Activated CD4-positive, alpha-beta T cell treated with anti-CD3 and anti-CD28 coated beads, Interleukin-2, amount 50 U/mL, for 48 hours (primary cell): ENCODE measurements at places on chromosomes 2 and 18.

DNA sequence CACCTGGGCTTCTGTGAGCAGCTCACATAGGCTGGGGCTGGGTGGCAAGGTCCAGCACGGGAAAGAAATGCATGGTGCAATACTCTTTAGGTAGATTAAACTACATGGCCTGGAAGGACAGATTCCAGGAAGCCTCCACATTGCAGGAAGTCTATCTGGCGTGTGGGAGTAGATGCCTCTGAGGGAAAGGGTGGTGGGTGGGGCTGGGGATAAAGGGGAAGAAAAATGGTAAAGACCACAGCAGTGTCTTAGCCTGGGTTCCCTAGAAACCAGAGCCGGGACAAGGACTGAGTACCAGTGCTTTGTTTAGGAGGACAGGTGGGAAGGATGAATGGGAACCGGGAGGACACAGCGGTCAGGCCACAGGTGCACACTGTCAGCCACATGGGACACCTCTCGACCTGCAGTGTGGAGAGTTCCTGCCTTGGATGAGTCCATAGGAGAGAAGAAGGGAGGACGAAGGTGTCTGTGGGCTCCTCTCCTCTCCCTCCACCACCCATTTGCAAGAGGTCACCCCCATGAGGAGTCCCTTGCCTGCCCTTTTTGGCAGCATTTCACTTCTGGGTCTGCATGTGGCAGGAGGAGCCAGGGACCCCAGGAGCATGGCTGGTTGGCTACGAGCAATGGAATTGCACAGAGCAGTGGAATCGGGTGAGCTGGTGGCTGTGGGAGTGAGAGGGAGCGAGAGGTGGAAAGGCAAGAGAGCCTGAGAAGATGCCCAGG is 91.5 kb upstream of the HS6ST1 start:
- no peak for DNase-seq

DNA sequence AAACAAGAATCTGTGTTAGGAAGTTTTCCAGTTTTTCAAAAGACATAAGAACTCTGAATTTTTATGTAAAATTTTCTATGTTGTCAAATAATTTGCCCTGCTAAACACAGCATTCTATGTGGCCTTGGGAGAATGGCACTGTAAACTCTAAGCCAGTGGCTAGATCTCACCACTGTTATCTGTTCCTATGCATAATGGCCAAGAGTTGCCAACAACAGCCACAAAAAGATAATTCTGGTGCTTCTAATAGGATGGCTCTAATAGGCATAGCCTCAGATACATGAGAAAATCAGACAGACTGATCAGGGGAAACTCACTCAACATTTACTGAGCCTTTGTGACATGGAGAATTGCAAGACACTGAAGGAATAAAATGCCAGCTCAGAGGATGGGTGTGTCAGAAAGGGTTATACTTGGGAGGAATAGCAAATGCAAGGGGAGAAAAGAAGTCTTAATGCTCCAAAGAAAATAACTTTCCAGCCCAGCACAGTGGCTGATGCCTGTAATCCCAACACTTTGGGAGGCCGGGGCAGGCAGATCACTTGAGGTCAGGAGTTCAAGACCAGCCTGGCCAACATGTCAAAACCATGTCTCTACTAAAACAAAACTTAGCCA is 63.7 kb downstream of the COBLL1 start:
- DNase-seq: no peak

DNA sequence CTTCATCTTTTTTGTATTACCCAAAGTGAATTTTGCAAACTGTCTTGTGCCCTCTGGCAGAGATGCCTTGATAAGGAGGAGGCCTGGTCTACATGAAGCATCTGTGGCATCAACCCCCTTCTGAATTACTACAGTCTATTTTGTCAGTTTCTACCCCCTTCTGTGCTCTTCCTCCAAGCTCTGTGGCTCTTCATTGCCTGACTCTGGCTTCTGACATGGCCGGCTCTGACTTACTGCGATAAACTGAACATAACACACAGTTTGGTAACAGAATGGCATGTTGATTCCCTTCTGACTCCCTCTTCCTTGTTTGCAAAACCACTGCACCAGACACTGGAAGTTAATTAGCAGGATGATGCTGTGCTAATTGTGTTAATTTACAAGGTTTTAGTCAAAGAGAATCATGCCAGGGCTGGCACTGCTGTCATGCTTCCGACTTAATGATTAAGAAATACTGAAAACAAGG is 122.5 kb downstream of the FIGN start:
- DNase-seq: no peak

GRCh38 chr2:109703077-109703476 is 88.9 kb downstream of the SOWAHC start:
- DNase-seq: no peak
